ENCODE measurements at places on chromosomes 1 and 21.

- no peak for DNase-seq
These were observed 64.3 kb downstream of the RERE start for GRCh38 chr1:8752921-8753713.

DNA sequence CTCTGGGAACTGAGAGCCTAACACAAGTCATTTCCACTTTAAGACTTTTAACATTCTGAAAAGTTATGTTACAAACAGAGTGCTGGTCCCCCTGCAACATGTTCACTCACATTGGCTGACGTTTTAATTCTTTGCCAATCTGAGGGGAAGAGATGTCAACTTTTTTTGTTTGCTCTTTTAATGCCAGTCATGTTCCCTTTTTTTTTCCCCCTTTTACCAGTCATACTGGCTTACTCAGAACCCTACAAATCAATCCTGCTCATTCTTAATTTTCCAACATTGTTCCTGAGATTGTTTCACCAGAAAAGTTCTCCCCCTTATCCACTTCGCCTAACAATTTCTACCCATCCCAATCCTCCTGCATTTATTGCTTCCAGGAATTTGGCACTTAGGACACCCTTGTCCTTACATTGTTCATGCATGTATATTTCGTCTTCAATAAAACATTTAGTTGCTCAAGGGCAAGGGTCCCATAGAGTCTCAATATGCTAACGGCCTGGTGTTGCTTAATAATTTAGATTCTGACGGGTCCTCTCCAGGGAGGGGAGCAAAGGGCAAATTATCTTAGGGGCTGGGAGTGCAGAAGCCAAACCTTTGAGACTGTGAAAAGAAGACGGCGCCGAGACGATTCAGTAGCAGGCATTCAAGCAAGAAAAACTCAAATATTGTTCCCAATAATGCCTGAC lies 624 bp upstream of the CR1L start:
- DNase-seq: no peak

DNA sequence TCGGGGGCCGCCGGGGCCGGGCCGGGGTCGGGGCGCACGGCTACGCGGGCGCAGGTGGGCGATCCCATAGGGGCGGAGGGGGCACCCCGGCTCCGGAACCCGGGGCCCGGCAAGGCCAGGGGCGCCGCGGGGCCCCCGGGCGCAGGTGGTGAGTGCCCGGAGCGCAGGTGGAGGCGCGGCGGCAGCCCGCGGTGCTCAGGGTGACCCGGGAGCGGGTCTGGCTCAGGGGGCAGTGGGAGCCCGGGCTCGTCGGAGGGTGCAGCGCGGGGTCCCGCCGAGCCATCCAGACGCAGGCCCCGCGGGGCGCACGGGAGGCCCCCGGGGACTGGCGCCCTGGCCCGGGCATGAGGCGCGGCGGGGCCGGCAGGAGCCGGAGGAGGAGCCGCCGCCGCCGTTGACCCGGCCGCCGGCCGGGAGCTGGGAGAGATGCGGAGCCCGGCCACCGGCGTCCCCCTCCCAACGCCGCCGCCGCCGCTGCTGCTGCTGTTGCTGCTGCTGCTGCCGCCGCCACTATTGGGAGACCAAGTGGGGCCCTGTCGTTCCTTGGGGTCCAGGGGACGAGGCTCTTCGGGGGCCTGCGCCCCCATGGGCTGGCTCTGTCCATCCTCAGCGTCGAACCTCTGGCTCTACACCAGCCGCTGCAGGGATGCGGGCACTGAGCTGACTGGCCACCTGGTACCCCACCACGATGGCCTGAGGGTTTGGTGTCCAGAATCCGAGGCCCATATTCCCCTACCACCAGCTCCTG lies 489 bp downstream of the CELSR2 start:
- no peak for DNase-seq

DNA sequence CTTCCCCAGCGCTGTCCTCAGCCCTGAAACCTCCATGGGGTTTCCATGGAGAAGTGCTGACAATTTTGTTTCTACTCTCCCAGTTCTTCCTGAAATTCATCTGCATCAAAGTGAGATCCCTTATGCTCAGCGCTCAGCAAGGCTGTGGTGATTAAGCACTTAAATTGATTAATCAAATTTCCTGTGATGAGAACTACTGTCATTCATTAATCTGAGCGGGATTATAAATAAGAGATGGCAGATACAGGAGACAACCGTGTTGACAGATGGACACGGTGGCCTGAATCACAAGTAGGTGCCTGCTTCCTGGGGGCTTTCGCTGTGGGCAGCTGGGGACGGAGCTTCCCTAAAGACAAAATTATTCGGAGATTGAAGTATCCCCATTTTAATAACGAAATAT lies 329.1 kb upstream of the VAMP3 start:
- no peak for DNase-seq
